Psoas muscle (tissue), 8 donors: ENCODE measurements at places on chromosomes 1 and 21. TPM values are rescaled to one million over a fixed set of nuclear protein-coding genes. Genes with fewer than 3 reads are reported as not detected.

DNA sequence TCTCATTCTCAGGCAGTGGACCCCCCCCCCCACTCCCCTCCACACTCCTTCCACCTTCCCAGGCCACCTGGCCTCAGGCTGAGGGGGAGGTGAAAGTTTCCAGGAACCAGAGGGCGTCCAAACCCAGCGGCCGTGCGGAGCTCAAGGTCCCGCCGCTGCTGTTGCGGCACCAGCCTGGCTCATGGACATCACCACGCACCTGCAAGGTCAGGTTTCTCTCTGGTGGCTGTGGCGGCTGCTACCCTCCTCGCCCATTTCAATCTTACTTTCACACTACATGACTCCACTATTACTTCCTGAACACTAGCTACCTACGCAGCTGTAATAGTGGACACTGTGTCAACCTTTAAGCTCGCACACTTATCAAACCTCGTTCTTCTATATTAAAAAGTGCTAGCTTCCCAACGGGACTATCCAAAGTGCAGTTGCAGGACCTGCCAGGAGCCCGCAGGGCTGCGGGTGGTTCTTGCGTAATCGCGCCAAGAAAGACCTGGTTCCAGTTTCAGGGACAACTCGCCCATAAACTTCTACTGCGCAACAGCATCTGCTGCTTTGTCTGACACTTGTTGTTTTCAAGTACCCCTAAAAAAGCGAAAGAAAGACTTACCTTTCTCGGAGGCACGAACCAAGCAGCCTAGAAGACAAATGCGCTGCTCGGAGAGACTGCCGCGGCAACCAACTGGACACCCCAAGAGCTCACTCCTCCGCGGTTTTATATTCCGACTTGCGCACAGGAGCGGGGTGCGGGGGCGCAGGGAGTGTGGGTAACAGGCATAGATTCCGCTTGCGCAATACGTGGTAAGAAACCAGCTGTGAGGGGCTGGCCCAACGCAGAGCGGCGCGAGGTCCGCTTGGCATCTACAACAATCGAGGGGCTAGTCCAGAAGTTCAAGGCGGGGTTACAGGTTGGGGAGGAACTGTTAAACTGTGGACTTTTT, at the start of gene DIRAS3:
Gene DIRAS3, minus strand, starts transcription at position 687 of the 938 bp plus-strand sequence. CDS start 3,330 bp downstream, outside the sequence.
- no peaks in the 10 kb centered on the region for H3K4me1 ChIP-seq
- peak within 1 kb of the TSS; percentile 59 for H3K4me3 ChIP-seq
- DNase-seq = peak; percentile 41
- H3K36me3 ChIP-seq = peaks cover 6% of the 10 kb centered on the region
- no peaks in the 10 kb centered on the region for H3K27me3 ChIP-seq
- no peak within 1 kb of the TSS for H3K27ac ChIP-seq

DNA sequence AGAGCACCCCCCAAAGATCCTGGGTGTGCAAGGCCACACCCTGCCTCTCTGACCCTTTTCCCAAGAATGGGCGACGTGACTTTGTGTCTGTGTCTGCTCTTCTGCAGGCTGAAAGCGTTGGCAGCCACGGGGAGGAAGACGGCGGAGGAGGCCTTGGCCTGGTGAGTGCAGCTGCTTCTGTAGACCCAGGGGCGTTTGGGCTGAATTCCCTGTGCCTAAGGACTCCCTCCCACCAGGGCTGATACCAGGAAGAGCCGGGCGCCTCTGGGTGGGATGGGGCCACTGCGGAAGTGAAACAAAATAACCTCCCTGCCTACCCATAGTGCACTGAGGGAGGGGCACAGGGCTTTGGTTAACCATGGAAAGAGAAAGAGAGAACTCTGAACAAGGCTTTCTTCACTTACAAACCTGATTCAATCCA, 2.5 kb downstream of the UBASH3A start:
- H3K27me3 ChIP-seq = peaks cover 31% of the 10 kb centered on the region
- no peak overlapping the region for H3K27ac ChIP-seq
- no peak for DNase-seq
- H3K4me1 ChIP-seq = no peaks in the 10 kb centered on the region
- H3K36me3 ChIP-seq = no peaks in the 10 kb centered on the region

- peaks cover 20% of the 10 kb centered on the region for H3K27me3 ChIP-seq
- H3K27ac ChIP-seq = no peak overlapping the region
- H3K4me3 ChIP-seq = no peak overlapping the region
Observed at GRCh38 chr1:38308780-38309179, 262.2 kb upstream of the POU3F1 start.

DNA sequence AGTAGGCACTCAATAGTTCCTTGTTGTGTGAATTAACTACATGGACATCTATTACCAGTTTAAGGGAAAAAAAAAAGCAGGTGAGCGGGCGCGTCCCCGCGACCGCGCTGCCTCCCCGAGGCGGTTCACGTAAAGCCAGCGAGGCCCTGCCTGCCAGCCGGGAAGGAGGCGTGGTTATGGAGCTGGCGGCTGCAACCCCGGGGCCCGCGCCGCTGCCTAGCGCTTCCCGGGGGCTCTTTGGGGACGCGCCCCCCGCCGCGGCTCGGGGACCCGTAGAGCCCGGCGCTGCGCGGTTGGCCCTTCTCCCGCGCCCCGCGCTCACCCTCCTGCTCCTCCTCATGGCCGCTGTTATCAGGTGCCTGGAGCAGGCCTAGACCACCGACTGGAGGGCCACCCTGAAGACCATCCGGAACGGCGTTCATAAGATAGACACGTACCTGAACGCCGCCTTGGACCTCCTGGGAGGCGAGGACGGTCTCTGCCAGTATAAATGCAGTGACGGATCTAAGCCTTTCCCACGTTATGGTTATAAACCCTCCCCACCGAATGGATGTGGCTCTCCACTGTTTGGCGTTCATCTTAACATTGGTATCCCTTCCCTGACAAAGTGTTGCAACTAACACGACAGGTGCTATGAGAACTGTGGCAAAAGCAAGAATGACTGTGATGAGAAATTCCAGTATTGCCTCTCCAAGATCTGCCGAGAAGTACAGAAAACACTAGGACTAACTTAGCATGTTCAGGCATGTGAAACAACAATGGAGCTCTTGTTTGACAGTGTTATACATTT, 2.6 kb upstream of the CC2D1B start:
- H3K4me3 ChIP-seq = peak overlapping the region; percentile 72
- peak; percentile 71 for DNase-seq

DNA sequence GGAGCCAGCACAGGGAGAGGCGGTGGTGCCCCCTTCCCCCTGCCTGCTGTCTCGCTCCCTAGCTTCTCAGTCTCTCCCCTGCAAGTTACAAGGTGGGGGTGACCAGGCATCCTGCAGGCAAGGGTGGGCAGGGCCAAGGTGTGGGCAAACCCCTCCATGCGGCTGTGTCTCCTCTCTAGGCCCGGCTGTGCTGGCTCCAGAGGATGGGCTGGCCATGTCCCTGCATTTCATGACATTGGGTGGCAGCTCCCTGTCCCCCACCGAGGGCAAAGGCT, 14.6 kb downstream of the NTRK1 start:
- H3K4me3 ChIP-seq = no peak overlapping the region
- peaks cover under 1% of the 10 kb centered on the region for H3K27me3 ChIP-seq
- no peaks in the 10 kb centered on the region for H3K36me3 ChIP-seq

- peaks cover 47% of the 10 kb centered on the region for H3K4me1 ChIP-seq
- no peaks in the 10 kb centered on the region for H3K27me3 ChIP-seq
- no peak for DNase-seq
- peaks cover 27% of the 10 kb centered on the region for H3K36me3 ChIP-seq
- peak overlapping the region; percentile 97 for H3K27ac ChIP-seq
Observed at GRCh38 chr1:244836584-244836983, 1.1 kb downstream of the COX20 start.

DNA sequence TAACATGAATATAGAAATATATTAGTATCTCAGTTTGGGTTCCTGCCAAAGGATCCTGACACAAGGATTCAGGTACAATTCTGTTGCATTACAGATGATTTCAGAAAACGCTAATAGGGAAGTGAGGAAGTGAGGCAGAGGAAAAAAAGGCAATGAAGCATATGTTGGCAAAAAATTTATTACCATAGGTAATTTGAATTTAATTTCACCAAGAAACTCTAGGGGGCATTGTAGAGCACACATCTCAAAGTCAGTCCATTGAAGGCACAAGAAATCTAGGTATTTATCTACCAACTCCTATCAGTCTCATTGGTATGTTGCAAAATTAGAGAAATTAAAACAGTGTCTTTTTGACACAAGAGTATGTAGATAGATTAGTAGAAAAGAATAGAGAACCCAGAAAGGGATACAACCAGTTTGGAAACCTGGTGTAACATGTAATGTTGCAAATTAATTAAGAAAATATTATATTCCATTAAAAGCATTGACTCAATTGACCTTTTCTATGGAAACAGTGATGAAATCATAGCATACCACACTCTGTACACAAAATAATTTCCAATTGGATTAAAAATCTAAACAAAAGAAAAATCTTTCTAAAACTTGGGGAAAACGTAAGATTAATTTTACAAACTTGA, 104.9 kb upstream of the SNX7 start:
- H3K27me3 ChIP-seq = no peaks in the 10 kb centered on the region
- DNase-seq = no peak
- H3K4me3 ChIP-seq = no peak overlapping the region
- no peaks in the 10 kb centered on the region for H3K4me1 ChIP-seq
- H3K27ac ChIP-seq = no peak overlapping the region

DNA sequence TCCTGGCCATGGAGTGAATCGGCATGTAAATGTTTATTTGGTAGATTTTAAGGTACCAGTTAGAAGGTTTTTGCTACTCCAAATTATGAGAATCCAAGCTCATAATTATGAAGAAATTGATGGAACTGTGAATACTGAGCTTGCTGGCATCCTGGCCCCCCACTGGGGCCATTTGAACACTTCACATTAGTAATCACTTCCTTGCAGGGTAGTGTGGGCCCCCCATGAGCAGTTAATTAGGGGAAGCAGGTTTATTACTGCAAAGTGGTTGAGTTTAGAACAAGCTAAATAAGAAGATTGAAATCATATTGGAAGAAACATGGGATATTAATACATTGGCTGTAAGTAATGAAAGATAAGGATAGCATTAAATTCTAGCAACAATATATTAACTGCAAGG, 86.7 kb downstream of the S1PR1 start:
- H3K27me3 ChIP-seq = peaks cover 5% of the 10 kb centered on the region
- H3K36me3 ChIP-seq = no peaks in the 10 kb centered on the region
- DNase-seq = no peak
- H3K4me3 ChIP-seq = no peak overlapping the region
- no peak overlapping the region for H3K27ac ChIP-seq

DNA sequence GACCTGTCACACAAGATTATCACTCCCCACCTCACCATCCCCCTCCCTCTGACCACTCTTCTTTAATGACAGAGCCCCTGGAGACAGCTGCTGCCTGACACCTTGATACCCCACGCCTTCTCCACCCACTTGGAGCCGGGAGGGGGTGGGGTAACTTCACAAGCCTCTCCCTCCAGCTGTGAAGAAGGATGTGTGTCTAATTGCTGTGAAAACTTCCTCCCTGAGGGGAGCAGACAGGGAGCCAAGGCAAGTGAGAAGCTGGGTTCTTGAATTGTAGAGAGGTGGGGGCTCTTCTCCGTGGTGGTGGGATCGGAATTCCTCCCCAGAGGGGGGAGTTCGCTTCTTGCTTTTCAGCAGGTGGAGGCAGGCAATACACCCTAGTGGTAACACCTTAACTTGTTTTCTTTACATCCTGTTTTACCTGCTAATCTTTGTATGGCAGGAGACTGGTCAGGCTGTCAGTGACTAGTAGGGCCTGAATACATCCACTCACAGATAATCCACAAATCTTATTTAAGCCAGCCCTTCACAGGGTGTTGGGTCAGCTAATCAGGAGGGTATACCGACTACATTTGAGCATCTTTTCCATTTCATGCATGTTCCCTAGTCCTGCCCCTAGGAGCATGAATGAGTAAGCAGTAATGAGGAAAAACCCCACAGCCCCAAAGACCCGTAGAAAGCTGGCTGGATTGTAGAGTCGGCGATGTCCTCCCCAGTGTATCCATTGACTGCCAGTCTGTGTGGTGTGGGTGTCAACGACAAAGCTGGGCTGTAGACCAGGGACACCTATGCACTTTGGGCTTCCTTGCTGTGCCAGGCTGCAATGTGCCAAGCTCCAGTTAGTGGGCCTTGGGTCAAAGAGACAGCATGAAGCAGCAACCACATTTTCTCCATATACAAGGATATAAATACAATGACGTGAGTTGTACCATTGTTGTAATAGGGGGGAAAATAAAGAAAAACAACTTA, 57.3 kb downstream of the NFASC start:
- H3K36me3 ChIP-seq = no peaks in the 10 kb centered on the region
- H3K27me3 ChIP-seq = peaks cover 3% of the 10 kb centered on the region
- no peak overlapping the region for H3K27ac ChIP-seq
- no peak for DNase-seq
- H3K4me3 ChIP-seq = no peak overlapping the region
- H3K4me1 ChIP-seq = no peaks in the 10 kb centered on the region

- H3K4me3 ChIP-seq = no peak overlapping the region
- no peaks in the 10 kb centered on the region for H3K36me3 ChIP-seq
- H3K27me3 ChIP-seq = no peaks in the 10 kb centered on the region
- H3K27ac ChIP-seq = no peak overlapping the region
- peaks cover 4% of the 10 kb centered on the region for H3K4me1 ChIP-seq
Observed at GRCh38 chr1:58460469-58460868, 86.1 kb downstream of the OMA1 start.

GRCh38 chr1:19639999-19640362, 4.1 kb upstream of the NBL1 start:
- H3K4me1 ChIP-seq = peaks cover 4% of the 10 kb centered on the region
- no peak overlapping the region for H3K27ac ChIP-seq
- H3K4me3 ChIP-seq = no peak overlapping the region

- peak; percentile 68 for DNase-seq
- no peaks in the 10 kb centered on the region for H3K4me1 ChIP-seq
- H3K36me3 ChIP-seq = no peaks in the 10 kb centered on the region
- peak overlapping the region; percentile 80 for H3K4me3 ChIP-seq
- H3K27me3 ChIP-seq = peaks cover 1% of the 10 kb centered on the region
- H3K27ac ChIP-seq = peak overlapping the region; percentile 73
Observed at GRCh38 chr1:231626951-231627614, 493 bp downstream of the DISC1 start.

DNA sequence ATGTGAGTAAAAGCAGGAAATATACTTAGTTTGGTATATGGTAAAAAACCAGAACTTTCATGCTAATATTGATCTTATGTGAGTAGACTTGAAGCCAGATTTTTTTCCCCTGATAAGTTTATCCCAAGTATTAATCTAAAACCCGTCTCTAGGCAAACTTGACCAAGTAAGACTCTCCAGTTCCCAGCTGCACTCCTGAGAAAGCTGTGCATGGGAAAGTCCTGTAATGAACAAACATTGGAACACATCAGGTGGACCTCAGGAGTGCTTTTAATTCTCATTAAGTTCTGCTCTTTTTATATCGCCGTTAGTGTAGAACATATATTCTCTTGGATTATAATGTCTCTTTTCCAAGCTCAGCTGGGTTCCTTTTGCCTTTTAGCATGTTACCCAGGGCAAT, 105.0 kb downstream of the CD247 start:
- no peak overlapping the region for H3K27ac ChIP-seq
- H3K4me1 ChIP-seq = no peaks in the 10 kb centered on the region
- peaks cover 39% of the 10 kb centered on the region for H3K36me3 ChIP-seq
- H3K27me3 ChIP-seq = no peaks in the 10 kb centered on the region
- DNase-seq = no peak

GRCh38 chr21:32592929-32593502, 7.7 kb upstream of the TCP10L start:
- H3K36me3 ChIP-seq = peaks cover 8% of the 10 kb centered on the region
- DNase-seq = no peak
- no peaks in the 10 kb centered on the region for H3K4me1 ChIP-seq
- H3K27me3 ChIP-seq = no peaks in the 10 kb centered on the region
- no peak overlapping the region for H3K4me3 ChIP-seq

- no peaks in the 10 kb centered on the region for H3K27me3 ChIP-seq
- no peak overlapping the region for H3K4me3 ChIP-seq
- H3K4me1 ChIP-seq = no peaks in the 10 kb centered on the region
- DNase-seq = no peak
Observed at GRCh38 chr1:116166655-116167054, 55.5 kb downstream of the MAB21L3 start.

Gene FCAMR
- not detected for total RNA-seq

Gene CXADR
- total RNA-seq = 0.12 TPM

Gene CD58
- 8.9 TPM for total RNA-seq

Gene C1orf35
- 4.6 TPM for total RNA-seq

Gene NUP210L
- 3.0 TPM for total RNA-seq

Gene WDR64
- not detected for total RNA-seq

Gene BCAR3
- total RNA-seq = 34.3 TPM

Gene DCST1
- total RNA-seq = 0.34 TPM
